ENCODE measurements at places on chromosomes 2 and 18.

DNA sequence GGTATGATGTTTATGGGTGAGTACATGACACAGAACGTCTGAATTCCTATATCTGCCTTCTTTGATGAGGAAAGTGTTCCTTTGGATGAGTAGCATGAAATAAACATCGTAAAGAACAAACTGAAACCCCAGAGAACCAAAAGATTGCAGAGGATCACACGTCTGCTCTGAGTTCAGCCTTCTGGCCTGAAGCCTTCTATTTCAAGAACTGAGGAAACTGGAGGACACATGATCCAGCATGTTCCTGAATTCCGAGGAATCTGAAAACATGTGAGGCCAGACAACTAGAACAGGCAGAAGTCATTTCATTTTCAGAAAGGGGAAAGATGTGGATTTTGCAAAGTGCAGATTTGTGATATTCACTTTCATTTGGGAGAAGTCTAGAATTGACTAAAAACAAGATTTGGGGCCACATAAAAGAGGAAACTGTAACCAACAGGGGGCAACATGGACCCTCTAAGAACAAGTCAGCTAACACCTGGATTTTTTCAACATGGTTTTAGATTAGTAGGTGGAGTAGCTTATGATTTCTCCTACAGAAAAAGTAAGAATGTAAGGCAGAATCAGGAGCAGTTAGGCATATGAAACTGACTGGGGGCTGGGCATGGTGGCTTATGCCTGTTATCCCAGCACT lies 8.3 kb downstream of the SULT6B1 start:
- DNase-seq, result no peak

DNA sequence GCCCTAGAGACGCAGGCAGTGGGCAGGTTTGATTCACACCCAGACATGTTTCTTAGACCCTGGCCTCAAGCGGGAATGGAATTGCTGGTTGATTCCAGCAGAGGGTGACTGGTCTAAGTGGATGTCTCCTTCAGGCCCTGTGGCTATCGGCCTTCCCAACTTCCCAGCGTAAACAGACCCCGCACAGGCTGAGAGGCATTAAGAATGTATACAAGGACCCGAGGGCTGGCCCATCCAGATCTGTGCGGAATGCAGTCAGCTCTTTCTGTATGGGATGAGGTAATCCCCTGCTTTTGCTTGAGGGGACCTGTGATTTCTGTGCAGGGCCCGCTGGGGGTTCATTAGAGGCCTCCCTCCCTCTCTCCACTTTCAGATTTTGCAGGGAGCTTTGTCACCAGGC lies 6.5 kb downstream of the ACKR3 start:
- no peak for DNase-seq

DNA sequence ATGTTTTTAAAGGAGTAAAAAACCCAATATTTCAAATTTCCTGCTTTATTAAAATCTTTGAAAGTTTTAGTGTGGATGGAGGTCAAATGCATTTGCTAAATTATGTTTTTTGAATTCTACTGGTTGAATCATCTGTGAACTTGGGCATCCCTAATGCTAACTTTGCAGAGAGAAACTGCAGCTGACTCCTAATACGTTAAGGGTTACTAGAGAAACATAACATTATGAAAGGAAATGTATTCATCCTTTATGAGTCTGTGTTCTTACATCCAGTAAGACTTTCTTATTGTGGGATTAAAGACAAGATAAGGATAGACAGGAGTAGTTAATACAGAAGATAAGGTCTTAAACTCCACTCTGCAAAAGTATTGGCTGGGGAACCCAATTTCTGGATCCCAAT lies 140.6 kb downstream of the FAM124B start:
- DNase-seq, result no peak

DNA sequence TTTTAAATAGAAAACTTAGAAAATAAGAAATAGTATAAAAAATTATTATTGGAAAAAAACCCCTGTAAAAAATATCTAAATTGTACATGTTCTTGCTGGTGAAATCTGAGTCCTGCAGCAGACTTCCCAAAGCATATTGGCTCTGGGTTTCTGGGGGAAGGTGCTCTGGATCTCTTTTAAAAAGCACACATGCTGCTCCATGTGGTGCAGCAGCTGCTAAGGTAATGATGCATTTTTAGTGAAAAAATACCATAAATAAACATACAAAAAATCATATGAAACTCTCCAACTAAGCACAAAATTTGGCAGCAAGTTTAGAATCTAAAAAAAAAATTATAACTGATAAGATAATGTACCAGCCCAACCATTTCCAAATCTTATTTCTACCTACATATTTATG lies 216.5 kb downstream of the GPD2 start:
- DNase-seq, result no peak

DNA sequence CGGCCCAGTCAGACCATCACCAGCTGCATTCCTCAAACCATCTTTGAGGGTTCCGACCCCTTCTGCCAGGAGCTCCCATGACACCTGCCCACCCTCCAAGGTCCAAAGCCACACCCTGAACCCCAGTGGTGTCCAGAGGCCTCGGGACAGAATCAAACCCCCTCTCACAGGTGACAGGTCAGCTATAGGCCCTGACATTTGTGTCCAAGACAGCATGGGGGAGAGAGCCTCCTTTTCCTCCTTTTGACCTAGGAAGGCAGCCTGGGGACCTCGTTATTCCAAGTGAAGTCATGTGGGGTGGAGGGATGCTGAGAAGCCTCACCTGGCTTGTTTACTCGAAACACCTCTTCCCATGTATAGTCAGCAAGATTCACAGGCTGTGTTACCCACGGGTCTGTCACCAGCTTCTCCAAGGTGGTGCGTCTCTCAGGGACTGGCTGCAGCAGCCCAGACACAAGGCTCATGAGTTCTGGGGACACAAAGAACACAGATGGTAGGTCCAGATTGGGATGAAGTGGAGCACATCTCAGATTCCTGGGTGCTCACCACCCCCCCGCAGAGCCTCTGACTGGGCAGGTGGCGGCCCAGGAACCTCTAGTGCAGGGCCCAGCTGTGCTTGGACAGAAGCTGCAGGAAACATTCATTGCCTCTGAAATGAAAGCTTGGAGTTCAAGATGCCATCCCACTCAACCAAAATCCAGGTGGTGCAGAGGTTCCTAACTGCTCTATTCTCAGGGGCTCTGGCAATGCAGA lies 5.1 kb upstream of the MTERF4 start:
- no peak for DNase-seq
